IMR-90 (cell line): ENCODE measurements at places on chromosomes 16 and 17. TPM values are rescaled to one million over a fixed set of nuclear protein-coding genes. Genes with fewer than 3 reads are reported as not detected.
A peak's percentile ranks its signal among the peaks of the same experiment; 100 is the strongest.

The WNK4 gene
- 1.3 and 1.9 TPM in 2 replicates for total RNA-seq

- no peak for DNase-seq
Measured at GRCh38 chr16:86377251-86378022, 132.9 kb upstream of the FOXF1 start.

- no peak for DNase-seq
Measured at GRCh38 chr17:29615048-29615385, 7.7 kb downstream of the CORO6 start.

The PRR15L gene
- not detected in 2 replicates for total RNA-seq

- DNase-seq: no peak
Measured at GRCh38 chr16:51049276-51049675, 101.8 kb downstream of the SALL1 start.

DNA sequence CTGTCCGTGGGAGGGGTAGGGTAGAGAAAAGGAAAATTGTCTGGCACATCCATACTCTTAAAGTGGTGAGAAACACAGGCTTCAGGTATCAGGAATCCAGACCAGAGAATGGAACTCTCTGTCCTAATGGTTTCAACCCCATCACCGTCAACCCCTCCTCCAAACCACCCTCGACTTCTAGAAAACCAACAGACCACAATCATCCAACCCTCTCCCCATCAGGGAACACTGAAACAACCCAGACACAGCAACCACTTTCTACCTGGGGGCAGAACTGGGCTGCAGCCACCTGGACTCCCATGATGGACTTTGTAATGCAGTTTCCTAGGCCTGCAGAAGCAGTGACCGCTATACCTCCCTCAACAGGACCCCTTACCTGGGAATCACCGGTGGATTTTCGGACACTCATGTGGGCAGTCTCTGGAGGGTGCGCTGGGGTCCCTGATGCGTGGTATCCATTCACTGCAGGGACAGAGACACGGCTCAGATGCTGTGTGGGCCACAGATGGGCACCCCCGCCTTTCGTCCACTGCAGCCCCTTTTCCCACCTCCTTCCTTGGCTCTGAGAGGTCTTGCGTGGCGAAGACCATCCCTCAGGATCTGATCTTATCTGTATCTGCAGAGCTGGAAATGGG is 64.3 kb upstream of the RCVRN start:
- no peak for DNase-seq

- DNase-seq: no peak
Measured at GRCh38 chr16:3690980-3691720, 26.2 kb downstream of the TRAP1 start.

DNA sequence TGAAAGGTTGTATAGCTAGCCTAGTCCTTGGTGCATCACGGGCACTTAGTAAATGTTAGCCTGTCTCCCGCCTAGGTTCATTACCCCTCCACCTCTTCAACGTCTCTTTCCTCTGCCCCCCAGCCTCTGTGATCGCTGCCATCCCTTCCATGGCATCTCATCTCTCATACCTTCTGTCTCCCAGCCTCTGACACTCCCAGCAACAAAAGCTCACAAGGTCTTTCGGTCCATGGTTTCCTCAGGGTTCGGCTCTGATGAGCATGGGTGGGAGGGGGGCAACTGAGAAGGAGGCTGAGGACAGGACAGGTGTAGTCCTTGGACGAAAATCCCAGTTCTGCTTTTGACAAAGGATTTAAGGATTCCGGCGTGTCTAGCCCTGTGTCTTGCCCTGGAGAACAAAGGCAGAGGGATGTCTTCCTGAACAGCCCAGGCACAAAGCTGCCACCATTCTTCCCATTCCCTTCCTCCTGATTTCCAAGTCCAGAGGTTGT is 16.7 kb downstream of the CCR7 start:
- no peak for DNase-seq

The SOCS1 gene
- 2.0 and 2.2 TPM in 2 replicates for total RNA-seq

GRCh38 chr16:25570131-25570530 is 121.6 kb upstream of the HS3ST4 start:
- no peak for DNase-seq

The AANAT gene
- total RNA-seq: not detected in 2 replicates

DNA sequence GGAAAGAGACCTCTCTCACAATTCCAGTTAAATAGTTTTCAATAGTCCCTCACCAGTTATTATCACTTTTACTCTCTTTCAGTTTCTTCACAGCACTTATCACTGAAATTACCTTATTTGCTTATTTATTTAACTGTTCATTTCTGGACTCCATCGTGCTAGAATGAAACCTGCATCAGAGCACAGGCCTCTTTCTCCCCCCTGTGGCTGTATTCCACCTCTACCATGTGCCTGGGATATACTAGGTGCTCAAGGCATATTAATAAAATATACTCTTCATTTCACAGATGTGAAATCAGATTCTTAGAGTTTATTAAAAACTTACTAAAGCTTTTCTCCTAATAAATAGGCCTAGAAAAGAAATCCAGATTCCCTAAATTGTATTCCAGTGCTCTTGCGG is 308.9 kb upstream of the MON1B start:
- DNase-seq: no peak

DNA sequence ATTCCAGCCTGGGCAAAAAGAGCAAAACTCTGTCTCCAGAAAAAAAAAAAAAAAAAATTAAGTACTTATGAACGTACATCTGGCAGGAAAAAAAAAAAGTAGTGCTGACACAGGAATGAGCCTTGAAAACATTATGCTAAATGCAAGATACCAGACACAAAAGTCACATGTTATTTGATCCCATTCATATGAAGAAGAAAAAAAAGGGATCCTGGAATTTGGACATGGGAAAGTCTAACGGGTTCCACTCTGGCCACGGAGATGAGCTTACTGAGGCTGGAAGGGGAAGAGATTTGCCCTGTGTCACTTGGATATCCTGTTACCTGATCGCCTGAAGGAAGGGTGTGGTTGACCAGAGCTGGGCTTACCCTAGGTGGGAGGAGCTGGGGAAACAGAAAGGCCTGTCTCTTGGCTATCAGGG is 251.9 kb downstream of the PARN start:
- DNase-seq: peak; percentile 92

- peak; percentile 67 for DNase-seq
Measured at GRCh38 chr17:64028874-64029464, 8.5 kb upstream of the ICAM2 start.

The VAT1 gene
- total RNA-seq: 81.1 and 101 TPM in 2 replicates

The KRT37 gene
- not detected in 2 replicates for total RNA-seq

DNA sequence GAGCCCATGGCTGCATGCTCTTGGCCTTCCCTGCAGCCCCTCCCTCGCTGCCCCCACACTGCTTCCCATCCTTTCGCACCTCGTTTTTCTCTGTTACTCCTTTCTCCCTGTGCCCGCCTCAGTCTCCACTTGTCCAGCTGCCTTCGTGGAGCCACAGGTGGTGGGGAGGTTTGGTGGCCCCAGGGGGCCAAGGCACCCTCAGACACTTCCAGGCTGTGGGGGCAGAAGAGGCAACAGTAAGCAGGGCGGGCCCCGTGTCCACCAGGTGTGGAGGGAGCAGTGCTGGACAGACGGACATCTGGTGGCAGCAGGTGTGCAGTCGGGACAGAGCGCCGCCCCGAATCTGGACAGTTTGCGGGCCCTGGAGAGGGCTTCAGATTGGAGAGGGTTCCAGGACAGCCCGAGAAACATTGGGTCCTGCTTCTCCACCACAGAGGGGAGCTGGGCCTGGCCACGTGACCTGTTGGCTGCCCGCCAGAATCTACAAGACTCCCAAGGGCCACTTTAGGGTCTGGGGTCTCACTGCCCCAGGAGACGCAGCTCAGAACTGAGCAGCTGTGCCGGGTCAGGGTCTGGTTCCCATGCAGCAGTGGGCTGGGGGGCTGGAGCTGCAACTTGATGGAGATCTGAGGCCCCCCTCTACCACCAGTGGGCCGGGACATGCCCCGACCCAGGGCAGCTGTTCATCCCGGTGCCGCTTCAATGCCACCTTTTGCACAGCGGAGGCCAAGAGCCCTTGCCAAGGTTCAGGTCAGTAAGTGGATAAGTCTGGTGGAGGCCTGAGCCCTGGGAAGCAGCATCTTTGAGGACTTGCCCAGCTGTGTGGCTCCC is 22.8 kb downstream of the BAHCC1 start:
- no peak for DNase-seq

- no peak for DNase-seq
Measured at GRCh38 chr16:10088380-10088793, 93.8 kb downstream of the GRIN2A start.
